ENCODE measurements at places on chromosomes 1 and 21.

DNA sequence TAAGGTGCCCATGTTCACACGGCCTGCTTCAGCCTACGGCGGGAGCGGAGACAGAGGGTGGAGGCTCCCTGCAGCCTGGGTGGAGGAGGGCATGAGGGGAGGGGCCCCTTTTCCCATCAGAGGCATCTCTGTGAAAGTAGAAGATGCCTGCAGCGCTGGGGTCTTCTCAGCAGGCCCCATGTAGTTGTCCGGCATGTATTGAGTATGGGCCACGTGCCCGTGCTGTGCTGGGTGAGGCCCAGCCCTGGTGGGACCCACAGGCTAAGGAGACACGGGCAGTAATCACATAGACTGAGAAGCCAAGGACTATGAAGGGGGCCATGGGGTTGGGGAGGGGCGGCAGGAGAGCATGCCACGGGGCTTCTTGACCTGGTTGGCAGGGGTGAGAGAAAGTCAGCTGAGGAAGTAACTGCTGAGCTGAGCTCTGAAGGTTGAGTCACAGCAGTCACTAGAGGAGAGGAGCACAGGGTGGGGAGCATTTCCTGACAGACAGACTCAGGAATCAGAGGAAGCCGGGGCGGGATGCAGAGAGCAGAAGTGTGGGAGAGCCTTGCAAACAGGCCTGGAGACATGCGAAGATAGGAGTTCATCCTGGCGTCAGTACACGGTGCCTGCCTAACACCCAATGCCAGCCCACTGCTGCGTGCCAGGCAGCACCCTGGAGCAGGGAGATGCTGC is 21.6 kb downstream of the PSEN2 start:
- no peak for DNase-seq

GRCh38 chr1:184270556-184270955 is 116.3 kb upstream of the C1orf21 start:
- DNase-seq: no peak

DNA sequence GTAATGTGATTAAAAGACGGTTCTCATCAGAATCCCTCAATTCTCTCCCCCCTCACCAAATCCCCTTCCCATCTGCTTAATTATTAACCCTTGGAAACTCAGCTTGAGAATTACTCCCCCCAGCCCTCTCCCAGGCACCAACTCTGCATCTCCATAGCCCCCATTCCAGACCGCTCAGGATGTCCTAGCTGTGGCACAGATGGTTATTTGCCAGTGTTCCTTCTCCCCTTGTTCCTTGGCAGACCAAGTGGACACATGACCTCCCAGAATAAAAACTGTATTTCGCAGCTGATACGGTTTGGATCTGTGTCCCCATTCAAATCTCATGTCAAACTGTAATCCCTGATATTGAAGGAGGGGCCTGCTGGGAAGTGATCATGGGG is 14.6 kb downstream of the HENMT1 start:
- DNase-seq: no peak

GRCh38 chr1:1024771-1025699 is 5.1 kb downstream of the AGRN start:
- no peak for DNase-seq

GRCh38 chr1:207335695-207336363 is 14.4 kb downstream of the CD55 start:
- no peak for DNase-seq

- no peak for DNase-seq
These were observed 31.4 kb upstream of the SLAMF9 start for GRCh38 chr1:159985473-159985872.

DNA sequence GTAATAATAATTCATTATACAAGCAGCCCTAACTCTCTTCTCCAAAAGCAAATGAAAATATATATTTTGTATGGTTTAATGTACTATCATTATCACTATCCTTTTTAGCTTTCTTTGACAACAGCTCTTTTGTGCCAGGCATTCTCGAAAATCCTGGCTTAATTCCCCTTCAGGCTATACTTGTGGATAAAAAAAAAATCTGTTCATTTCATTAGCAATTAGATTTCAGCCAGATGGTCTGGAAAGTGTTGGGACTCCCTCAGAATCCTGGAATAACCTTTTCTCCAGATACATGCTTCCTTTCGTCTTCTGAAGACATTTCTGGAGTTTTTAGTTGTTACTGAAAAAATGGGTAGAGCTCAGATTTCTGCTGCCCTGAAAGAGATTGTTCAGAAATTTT is 83.4 kb upstream of the PLPPR4 start:
- no peak for DNase-seq

DNA sequence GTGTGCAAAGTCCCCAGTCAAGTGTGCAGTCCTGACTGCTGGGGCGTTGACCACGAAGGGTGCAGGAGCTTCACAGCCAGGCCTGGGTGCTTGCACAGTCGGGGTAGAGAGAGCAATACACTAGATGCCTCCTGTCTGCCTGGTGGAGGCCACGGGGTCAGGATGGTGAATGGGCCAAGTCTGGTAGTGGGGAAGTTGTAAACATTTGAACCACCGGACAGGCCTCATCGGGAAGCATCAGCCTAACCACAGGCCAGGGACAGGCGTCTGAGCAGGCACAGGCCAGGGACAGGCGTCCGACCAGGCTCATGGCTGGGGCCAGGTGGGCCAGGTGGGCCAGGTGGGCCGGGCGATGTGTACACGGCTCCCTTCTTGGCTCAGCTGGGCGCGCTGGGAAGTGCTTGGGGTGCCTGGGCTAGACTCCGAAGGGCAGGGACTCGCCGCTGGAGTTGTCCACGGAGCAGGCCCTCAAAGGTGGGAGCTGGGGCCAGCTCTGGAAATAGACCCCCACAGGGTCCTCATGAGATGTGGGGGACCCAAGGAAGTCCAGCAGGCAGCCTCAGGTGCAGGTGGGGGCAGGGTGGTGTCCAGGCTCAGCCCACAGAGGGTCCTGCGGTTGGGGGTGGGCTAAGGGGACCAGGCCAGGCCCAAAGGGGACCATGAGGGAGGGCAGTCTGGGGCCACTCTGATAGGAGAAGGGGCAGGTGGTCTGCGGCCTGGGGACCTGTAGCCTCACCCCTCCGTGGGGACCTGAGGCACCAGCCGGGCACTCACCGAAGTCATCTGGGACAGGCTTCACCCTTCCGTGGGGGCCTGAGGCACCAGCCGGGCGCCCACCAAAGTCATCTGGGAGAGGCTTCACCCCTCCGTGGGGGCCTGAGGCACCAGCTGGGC is 15.0 kb downstream of the COL6A1 start:
- DNase-seq: no peak

- no peak for DNase-seq
These were observed 19.4 kb upstream of the CLIC6 start for GRCh38 chr21:34649400-34649799.

- no peak for DNase-seq
These were observed 1030.9 kb downstream of the AMY1C start for GRCh38 chr1:104780470-104781078.

- DNase-seq: peak; percentile 16
These were observed 59.1 kb upstream of the ZNF648 start for GRCh38 chr1:182120411-182121258.

DNA sequence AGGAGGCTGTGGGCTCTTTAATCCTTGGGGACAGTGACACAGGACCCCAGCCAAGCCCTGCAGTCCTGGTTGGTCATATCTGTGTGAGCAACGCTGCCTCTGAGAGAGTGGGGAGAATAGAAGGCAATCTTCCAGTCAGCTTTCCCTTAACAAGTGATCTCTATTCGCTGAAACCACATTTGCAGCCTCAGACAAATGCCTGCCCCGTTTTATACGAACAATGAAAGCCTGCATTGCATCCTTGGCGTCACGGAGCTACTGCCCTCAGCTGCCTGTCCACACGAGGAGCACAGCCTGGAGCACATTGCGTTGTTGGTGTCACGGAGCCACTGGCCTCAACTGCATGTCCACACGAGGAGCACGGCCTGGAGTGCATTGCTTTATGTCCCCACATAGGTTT is 150.2 kb upstream of the ARHGEF16 start:
- no peak for DNase-seq

DNA sequence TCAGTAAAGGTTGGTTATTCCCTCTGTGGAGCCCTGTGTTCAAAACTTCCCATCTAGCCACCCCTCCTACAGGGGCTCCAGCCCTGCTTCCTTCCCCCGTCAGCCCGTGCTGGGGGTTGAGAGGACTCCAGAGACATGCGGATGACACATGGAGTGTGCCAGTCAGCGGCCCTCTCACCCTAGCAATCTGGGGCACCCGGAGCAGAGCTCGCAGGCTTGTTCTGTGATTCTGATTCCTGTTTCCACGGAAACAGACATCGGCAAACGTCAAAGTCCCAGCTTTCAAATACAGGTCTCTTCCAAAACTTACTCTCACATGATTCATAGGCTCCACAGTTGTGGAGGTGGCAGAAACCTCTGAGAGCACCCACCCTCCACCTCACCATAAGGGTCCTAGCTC is 9.8 kb upstream of the SSBP3 start:
- DNase-seq: no peak

GRCh38 chr1:96837057-96837780 is 115.6 kb downstream of the PTBP2 start:
- DNase-seq: no peak

DNA sequence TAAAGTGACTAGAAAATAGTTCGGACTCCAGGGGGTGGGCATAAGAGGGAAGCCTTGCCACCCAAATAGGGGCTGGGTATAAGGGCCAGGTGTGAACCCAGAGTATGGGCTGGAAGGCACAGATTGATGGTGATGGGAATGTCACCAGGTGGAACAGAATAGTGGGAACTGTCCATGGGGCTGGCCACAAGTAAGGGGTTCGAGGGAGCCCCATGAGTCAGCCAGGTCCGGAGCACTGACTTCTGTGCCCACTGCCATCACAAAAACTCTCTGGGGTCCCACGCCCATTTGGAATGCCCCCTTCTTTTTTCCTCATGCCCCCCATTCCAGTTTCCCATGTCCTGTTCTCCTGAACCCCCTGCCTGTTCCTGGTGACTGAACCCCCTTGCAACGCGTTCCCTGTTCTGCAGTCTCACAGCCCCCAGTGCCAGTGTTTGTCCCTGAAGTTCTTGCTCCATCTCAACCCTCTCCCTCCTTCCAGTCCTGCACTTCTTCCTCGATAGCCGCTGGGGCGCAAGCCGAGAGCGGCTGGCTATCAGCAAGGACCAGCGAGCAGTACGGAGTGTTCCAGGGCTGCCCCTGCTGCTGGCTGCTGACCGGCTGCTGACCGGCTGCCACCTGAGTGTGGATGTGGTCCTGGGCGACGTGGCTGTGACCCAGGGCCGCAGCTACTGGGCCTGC is 7.9 kb downstream of the TRIM46 start:
- DNase-seq: no peak

GRCh38 chr1:211797994-211798393 is 32.6 kb downstream of the LPGAT1 start:
- no peak for DNase-seq

DNA sequence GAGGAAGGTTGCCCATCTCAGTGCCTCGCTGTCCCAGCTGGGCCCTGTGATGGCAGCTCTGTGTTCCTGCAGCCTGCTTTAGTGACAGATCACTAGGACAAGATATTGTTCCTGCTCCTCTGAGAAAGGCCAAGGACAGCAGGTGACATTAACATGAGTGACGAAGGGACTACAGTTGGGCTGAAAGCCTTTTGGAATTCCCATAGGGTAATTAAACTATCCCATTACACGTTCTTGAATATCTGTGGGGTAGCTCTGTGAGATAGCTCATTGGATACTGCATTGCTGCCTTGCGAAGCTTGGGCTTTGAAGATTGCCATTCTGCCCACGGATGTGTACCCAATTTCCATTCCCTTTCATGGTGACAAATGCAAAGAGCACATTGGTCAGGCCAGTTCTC is 78.2 kb upstream of the COA6 start:
- DNase-seq: no peak

- DNase-seq: no peak
These were observed 238.1 kb downstream of the LRRC40 start for GRCh38 chr1:69967245-69967766.

DNA sequence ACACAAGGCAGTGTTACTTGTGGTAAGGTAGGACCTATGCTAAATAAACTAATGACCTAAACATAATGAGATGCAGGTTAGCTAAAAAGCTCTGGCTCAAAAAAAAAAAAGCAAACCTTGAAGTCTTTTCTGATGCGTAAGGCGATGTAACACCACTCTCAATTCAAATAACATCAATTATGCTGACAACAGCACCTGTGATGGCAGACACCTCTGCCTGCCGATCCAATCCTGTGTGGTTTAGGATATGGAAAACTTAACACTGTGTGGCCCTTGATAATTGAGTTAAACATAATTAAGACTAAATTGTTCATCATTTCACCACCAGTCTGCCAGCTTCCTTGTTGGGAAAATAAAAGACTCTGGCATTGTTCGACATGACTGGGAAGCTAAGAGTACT is 9.1 kb downstream of the RPAP2 start:
- no peak for DNase-seq

DNA sequence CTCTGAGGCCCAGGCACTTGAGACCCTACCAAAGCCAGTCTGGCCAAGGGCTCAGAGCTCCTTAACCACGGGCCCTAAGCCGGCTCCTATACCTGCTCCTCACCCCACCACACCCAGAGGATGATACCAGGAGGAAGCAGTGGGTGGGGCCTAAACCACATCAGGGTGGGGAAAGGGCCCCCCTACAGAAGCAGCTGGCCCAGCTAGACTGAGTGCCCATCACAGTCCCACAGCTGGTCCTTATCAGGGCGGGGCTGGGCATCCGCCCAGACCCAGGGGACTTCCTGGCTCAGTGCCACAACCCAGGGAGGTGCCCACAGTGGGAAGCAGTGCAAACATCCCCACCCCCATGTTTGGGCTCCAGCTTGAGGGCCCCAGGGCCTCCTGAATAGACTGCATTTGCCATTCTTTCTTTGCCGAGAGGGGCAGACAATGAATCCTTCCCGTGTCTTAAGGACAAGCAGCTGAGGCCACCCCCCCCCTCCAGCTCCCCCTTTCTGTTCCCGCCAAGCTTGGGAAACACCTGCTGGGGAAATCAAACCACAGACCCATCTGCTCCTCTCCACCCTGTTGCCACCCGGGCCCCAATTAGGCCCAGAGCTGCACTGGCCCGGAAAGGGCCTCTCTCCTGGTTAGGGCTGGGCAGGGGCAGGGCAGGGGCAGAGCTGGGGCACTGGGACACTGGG is 6.2 kb downstream of the E2F2 start:
- DNase-seq: peak; percentile 26

GRCh38 chr21:31370893-31371544 is 27.0 kb upstream of the TIAM1 start:
- DNase-seq: no peak
